Activated CD4-positive, CD25-positive, alpha-beta regulatory T cell treated with anti-CD3 and anti-CD28 coated beads, Interleukin-2, amount 50 U/mL, for 72 hours (primary cell): ENCODE measurements at places on chromosomes 5 and 9.

DNA sequence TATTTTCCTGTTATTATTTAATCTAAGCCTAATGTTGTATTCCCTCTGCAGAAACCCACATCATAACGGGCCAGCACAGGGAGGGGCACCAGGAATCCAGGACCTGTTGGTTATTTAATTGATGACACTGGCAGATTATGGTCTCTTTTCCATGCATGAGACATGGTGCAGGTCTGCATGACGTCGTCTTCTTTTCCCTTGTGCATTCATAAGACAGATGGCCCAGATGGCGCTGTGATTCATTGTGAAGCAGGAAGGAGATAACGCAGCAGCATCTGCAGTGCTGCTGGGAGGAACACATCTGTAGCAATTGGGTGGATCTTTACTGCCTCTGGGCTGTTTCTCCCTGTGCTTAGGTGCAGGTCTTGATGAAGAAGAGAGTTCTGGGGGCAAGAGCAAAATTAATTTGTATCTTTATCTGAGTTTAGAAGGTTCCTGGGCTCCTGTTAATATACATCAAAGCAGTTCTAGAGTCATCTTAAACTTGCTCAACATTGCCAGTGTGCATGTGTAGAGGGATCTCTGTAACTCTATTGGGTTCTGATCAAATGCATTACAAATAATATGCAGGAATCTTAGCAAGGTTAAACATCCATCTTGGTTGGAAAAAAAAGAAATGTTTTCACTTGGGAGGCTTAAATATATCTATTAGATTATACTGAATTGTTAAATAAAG lies 176.1 kb downstream of the PCSK1 start:
- no peak for DNase-seq

DNA sequence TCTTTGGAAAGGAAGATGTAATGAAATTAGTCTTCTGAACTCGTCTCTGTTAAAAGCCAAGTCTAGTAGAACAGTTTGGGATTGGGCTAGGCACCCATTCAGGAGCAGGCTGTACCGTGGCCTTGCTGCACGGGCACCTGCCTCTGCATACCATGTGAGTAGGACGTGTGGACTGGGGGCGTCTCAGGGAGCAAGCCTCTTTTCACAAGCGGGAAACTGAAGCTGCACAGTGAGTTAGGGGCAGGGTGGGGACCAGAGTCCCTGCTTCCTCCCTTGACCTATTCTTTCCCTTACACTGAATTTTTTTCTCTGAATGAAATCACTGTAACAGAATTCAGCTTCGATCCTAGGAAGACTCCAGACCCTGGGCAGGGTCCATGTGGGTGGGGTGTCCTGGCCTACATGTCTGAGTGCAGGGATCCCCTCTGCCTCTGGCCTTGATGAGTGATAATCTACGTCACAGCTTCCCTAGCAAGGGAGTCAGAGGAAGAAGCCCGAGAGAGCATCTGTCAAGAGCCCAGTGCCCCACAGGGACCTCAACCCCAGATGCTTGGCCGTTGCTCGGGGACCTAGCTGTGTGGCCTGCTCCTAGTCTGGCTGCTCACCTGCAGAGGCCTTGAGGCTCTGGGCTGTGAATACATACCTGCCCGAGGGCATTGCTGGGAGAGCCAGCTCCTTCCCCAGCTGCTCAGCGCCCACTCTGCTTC lies 15.1 kb downstream of the PHF2 start:
- DNase-seq, result no peak

DNA sequence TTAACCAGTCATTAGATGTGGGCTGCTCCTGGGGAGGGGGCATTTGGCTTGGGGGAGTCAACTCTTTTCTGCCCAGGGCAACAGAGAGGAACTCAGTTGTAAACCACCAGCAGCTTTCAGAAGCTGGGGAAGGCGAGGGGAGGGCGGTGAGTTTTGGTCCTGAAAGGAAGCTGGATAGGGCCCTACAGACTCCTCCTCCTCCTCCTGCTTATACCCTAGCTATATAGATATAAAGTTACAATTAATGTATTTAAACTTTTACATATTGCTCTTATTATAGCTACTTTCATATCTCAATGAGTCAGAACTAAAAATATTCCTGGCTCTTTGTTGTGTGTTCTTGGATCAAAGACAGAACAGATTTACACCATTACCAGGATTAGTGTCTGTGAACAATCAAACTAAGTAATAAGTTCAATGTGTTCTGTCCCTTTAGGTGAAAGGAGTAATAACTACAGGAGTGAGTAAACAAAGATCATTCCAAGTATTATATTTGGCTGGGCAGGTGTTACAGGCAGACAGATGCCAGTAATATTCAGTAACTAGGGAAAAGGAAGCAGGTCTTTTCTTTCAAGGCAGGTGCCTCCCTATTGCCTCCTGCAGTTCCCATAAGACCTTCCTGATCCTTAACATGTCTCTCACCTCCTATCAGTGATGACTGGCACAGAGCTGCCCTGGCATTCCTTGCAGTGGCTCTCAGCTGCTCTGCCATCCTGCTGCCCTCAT lies 20.5 kb upstream of the VPS13A start:
- no peak for DNase-seq

DNA sequence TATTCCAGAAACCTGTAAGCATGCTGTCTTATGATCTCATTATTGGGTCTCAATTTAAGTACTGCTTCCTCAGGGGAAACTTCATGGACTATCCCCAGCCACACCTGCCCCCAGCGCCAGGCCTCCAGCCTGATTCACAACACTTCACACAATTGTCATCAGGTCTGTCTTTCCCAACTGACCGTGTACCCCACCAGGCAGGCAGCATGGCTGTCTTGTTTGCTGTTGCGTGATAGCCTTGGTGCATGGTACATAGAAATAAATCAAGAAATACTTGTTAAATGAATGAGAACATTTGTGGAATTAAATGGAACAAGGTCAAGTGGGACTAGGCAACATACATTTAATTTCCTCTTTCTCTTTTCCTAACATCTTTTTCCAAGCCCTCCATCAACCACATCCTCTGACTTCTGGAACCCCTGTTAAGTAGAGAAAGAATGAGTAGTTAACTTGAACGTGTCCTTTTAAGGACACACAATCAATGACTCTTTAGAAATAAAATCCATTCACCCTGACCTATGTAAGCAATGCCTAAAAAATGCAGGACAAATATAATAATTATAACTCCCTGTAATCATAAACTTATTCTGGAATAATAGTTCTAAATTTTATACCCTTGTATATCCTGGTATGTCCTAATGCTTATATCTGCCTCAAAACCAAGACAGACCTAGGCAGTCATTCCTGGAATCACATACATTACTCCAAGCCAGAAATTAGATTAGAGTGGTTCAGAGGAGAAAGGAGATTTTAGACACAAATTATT lies 17.2 kb upstream of the THG1L start:
- DNase-seq, result no peak
